Activated naive CD8-positive, alpha-beta T cell treated with anti-CD3 and anti-CD28 coated beads, Interleukin-2, amount 10 ng/mL, durations not matched to agents 7 days and 5 days (primary cell): ENCODE measurements at places on chromosomes 5 and 9. TPM values are rescaled to one million over a fixed set of nuclear protein-coding genes. Genes with fewer than 3 reads are reported as not detected.

Gene EPB41L4B
- total RNA-seq, result not detected

Gene HK3
- total RNA-seq, result 2.3 TPM

Gene NR6A1
- 0.11 TPM for total RNA-seq

Gene C5orf15
- 24.8 TPM for total RNA-seq

Gene TRAF1
- 97.1 TPM for total RNA-seq

GRCh38 chr5:154755361-154756008 is at the start of gene LARP1:
LARP1 (plus strand) TSS chr5:154755377; CDS start chr5:154755758, 381 bp downstream.
- H3K27ac ChIP-seq, result peak within 1 kb of the TSS; percentile 98
- H3K4me1 ChIP-seq, result peaks cover 37% of the 10 kb centered on the region
- no peaks in the 10 kb centered on the region for H3K27me3 ChIP-seq
- peak within 1 kb of the TSS; percentile 98 for H3K4me3 ChIP-seq
- peaks cover 3% of the 10 kb centered on the region for H3K36me3 ChIP-seq

DNA sequence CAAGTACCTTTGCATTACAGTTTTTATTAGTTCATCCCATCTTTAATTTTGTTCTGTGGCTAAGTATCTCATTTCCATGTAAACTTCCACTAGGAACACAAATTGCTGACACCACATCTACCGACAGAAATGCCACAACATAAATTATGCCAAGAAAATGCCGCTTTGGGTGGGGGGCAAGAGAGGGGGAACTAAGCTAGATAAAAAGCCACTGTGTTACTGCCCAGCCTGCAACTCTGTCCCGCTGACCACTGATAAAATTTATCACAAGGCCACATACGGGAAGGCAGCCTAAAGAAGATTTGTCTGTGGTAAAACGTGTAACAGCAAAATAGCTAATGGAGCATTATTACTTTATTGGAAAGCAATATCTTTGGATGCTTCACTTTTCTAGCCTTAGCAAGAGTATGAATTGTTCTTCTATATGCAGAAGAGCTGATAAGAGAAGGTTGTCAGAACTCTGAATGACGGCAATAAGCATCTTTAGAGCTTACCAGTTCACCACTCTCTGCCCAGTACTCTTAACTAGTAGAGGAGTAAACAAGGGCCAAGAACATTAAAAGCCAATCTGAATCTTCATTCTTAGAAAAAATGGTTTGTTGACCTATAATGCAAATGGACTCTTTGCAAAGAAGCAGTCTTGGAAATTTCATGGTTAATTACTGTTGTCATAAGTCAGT is 172.2 kb upstream of the MEF2C start:
- no peaks in the 10 kb centered on the region for H3K4me1 ChIP-seq
- no peak overlapping the region for H3K27ac ChIP-seq
- DNase-seq, result no peak

- no peak overlapping the region for H3K4me3 ChIP-seq
- H3K27ac ChIP-seq, result no peak overlapping the region
- no peak for DNase-seq
- H3K27me3 ChIP-seq, result no peaks in the 10 kb centered on the region
- H3K36me3 ChIP-seq, result peaks cover 17% of the 10 kb centered on the region
Observed at GRCh38 chr5:179866241-179867078, 7.8 kb upstream of the MRNIP start.

GRCh38 chr9:120841930-120842684 is 615 bp downstream of the PSMD5 start:
- DNase-seq, result no peak
- no peaks in the 10 kb centered on the region for H3K27me3 ChIP-seq
- H3K36me3 ChIP-seq, result peaks cover 29% of the 10 kb centered on the region
- H3K4me1 ChIP-seq, result peaks cover 58% of the 10 kb centered on the region
- peak overlapping the region; percentile 97 for H3K27ac ChIP-seq
- H3K4me3 ChIP-seq, result peak overlapping the region; percentile 98
